Osteocyte (in vitro differentiated cells): ENCODE measurements at places on chromosomes 1 and 21. TPM values are rescaled to one million over a fixed set of nuclear protein-coding genes. Genes with fewer than 3 reads are reported as not detected.
A peak's percentile ranks its signal among the peaks of the same experiment; 100 is the strongest.

DNA sequence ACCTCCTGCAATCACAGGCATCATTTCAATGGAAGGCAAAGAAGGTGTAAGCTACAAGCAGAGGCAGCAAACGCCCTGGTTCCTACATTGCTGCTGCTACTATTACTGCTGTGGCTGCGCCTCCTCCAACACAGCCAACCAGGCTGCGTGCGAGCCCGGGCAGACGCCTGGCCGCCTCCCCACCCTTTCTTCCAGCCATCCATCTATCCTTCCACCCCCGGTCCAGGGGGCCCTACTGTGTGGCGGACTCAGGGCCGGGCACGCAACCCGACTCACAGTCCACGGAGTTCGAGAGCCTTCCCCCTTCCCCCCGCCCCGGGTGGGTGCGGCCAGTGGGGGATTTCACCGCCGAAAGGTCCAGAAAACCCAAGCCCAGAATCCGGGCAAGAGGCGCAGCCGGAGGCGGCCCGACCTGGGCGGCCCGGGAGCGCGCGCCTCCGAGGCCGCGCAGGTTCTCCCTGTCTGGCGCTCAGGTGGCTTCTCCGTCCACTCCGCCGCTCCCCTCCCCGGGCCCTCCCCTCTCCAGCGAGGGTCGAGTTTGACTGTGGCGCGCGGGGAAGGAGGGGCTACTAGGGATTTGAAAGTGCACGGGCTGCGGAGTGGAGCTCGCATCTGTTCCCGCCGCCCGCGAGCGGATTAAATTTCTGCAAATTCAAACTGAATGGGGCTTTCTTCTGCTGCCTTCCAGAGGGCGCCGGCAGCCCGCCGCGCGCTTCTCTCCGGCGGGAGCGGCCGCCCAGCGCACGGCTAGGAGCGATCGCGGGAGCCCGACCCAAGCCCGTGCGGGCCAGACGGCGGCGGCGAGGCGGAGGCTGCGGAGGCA is at the start of gene HUNK:
TSS of gene HUNK (plus strand) at position 569 of the 823 bp plus-strand sequence. CDS start 655 bp downstream, outside the sequence.
- peaks cover 14% of the 10 kb centered on the region for H3K27me3 ChIP-seq
- no peak for DNase-seq
- no peaks in the 10 kb centered on the region for H3K36me3 ChIP-seq

GRCh38 chr1:197171531-197171930 is 25.1 kb upstream of the ASPM start:
- peaks cover 38% of the 10 kb centered on the region for H3K36me3 ChIP-seq
- H3K4me1 ChIP-seq = no peaks in the 10 kb centered on the region
- no peaks in the 10 kb centered on the region for H3K27me3 ChIP-seq
- no peak overlapping the region for H3K27ac ChIP-seq

DNA sequence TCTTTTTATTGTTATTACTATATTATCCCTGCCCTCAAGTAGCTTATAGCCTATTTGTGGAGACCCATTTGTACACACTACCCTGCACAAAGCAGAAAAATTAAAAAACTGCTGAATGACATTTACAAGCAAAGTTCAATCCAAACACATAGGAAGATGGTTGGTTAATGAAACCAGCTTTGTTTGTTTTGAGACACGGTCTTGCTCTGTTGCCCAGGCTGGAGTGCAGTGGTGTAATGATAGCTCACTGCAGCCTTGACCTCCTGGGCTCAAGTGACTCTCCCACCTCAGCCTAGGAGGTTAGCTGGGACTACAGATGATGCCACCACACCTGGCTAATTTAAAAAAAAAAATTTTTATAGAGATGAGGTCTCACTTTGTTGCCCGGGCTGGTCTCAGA is 31.6 kb downstream of the TGFB2 start:
- H3K27me3 ChIP-seq = no peaks in the 10 kb centered on the region
- H3K4me1 ChIP-seq = peaks cover 86% of the 10 kb centered on the region
- H3K4me3 ChIP-seq = no peak overlapping the region
- H3K27ac ChIP-seq = peak overlapping the region; percentile 85
- peaks cover 5% of the 10 kb centered on the region for H3K36me3 ChIP-seq

DNA sequence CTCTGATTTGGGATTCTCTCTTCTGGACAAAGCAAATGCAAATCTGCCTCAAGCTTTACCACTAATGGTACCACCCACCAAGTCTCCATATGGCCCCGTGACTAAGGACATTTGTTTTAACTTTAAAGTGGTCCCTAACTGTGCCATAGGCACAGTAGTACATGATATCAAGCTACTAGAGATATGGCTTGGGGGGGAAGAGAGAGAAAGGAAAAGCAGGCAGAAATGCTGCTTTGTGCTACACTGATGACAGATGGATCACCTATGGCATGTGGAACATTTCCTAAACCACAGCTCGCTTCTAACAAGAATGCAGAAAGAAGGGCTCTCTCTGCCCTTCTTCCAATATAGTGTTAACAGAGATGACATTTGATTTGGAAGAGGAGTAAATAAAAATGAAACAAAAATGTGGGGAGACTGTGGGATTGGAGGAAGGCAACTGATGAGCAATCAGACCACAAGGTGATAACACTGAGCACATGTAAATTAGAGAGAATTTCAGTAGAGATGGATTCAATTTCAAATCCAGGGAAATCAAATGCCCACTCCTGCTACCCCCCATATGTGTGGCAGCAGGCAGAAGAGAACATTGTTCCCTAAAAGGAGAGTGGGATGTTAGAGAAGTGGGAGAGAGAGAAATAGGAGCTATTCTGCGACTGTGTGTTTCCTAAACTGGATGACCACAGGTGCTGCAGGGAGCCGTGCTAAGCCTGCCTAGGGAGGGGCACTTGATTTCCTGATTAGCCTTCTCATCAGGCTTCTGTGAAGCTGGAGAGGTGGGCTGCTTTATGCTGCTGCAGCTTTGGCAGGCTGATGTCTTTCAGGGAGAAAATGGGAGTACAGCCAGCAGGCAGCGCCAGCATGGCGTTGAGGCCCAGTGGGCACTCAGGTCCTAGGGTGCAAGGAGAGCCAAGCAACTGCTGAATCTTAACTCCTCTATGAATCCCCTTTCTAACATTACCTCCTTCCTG is 75.3 kb downstream of the ZNF648 start:
- no peak overlapping the region for H3K27ac ChIP-seq
- no peak overlapping the region for H3K4me3 ChIP-seq
- no peak for DNase-seq
- H3K27me3 ChIP-seq = no peaks in the 10 kb centered on the region

GRCh38 chr1:93845538-93846205 is 33.3 kb downstream of the DNTTIP2 start:
- no peaks in the 10 kb centered on the region for H3K27me3 ChIP-seq
- H3K27ac ChIP-seq = peak overlapping the region; percentile 96
- peak overlapping the region; percentile 97 for H3K4me3 ChIP-seq
- no peak for DNase-seq
- H3K36me3 ChIP-seq = no peaks in the 10 kb centered on the region
- H3K4me1 ChIP-seq = peaks cover 19% of the 10 kb centered on the region

GRCh38 chr1:61337441-61337951 is 255.1 kb downstream of the NFIA start:
- H3K4me1 ChIP-seq = peaks cover 36% of the 10 kb centered on the region
- H3K27ac ChIP-seq = peak overlapping the region; percentile 95
- DNase-seq = no peak
- peak overlapping the region; percentile 62 for H3K4me3 ChIP-seq
- peaks cover 3% of the 10 kb centered on the region for H3K36me3 ChIP-seq
- no peaks in the 10 kb centered on the region for H3K27me3 ChIP-seq

DNA sequence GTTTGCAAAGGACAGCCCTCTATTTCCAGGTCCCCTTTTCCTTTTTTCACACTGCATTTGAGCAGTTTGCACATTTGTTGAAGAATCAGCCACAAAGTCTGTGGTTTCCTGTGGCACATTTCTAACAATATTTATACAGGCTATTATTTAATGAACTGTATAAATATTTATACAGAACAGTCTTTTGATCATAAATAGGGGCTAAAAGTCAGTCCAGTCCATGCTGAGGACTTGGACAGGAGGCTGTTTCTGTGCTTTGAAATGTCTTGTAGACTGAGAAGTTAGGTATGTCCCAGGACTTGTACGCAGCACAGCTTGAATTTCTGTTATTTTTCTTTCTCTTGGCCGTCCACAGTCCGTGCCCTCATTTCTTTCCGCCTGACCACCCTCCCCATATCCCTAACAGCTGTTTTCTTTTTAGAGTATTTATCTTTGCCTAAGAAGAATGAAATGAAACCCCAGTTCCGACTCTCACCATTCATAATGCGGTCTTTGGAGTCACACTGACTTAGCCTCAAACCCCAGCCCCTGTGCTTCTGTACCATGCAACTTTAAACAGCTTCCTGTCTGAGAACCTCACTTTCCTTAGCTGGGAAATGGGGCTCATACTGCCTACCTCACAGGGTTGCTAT is 19.7 kb downstream of the FGGY start:
- peaks cover 42% of the 10 kb centered on the region for H3K27me3 ChIP-seq
- peaks cover 36% of the 10 kb centered on the region for H3K4me1 ChIP-seq
- peak overlapping the region; percentile 12 for H3K4me3 ChIP-seq

DNA sequence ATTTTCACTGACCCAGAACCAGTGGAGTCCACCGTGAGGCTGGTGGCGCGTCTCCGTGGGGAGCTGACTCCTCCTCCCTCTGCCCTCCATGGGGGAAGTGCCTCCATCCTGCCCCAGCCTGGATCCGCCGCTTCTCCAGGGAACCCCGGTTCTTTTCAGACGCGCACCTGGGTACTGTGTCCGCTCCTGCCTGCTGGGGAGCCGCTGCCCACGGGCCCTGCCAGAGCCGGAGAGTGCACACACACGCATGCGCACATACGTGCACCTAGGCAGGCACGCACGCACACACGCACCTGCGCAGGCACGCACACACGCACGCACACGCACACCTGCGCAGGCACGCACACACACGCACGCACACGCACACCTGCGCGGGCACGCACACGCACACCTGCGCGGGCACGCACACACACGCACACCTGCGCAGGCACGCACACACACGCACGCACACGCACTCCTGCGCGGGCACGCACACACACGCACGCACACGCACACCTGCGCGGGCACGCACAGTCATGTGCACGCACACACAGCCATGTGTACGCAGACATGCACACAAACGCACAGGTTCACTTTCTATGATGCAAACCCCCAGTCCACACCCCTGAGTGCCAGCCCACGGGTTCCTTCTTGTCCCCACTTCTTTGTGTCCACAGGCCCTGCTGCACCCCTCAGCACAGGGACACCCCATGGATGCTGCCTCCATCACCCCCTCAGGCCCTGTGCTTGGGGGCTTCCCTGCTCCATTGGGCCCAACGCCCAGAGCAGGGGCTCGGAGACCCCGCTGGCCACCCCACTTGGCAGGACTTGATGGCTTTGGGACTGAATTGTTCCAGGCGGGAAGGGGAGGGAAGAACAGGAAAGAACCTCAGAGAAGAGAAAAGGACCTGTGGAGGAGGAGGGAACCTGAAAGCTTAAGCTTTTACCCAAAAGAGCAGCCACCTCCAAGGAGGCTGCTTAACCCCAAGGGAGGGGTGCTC is 42.7 kb downstream of the MORN1 start:
- no peak for DNase-seq
- H3K27ac ChIP-seq = no peak overlapping the region
- H3K36me3 ChIP-seq = no peaks in the 10 kb centered on the region
- H3K4me3 ChIP-seq = no peak overlapping the region
- H3K27me3 ChIP-seq = no peaks in the 10 kb centered on the region

GRCh38 chr1:84019217-84019616 is 20.3 kb upstream of the TTLL7 start:
- no peak for DNase-seq
- peaks cover 39% of the 10 kb centered on the region for H3K27me3 ChIP-seq
- H3K36me3 ChIP-seq = no peaks in the 10 kb centered on the region
- H3K4me3 ChIP-seq = no peak overlapping the region
- H3K4me1 ChIP-seq = no peaks in the 10 kb centered on the region

DNA sequence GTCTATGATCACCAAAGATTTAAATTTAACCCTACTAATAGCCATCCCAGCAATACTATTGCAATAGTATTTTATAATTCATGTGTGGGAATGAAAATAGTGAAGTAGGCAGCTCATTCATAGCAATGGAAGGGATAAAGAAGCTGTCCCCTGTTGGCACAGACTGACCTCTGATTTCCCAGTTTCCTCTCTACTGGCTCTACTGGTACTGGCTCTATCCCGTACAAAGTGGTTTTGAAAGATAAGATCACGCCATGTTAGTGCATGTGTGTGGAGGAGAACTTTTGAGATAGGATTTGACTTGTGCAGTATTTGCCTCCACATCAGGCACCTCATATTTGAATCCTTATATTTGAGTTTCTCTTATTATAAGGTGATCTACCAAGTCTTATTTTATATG is 227.3 kb upstream of the ADGRL2 start:
- H3K36me3 ChIP-seq = no peaks in the 10 kb centered on the region
- no peaks in the 10 kb centered on the region for H3K4me1 ChIP-seq
- DNase-seq = no peak
- no peak overlapping the region for H3K4me3 ChIP-seq
- H3K27me3 ChIP-seq = no peaks in the 10 kb centered on the region

DNA sequence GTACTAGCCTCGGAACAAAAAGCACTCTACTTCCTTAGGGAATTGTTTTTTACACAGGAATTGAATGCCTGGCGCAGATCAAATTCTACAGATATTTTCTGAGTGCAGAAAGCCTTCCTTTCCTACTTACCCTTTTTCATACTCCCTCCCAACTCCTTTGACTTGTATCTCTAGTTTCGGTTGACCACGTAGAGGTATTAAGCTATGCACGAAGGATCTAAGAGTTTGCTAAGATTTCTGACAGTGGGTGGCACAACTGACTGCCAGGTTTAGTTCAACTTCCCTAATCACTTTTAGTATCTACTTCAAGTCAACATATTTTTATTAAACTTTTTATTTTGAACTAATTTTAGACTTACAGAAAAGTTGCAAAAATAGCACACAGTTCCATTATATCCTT is 5.0 kb downstream of the TOR1AIP2 start:
- no peak overlapping the region for H3K27ac ChIP-seq
- no peak overlapping the region for H3K4me3 ChIP-seq
- H3K27me3 ChIP-seq = no peaks in the 10 kb centered on the region
- no peak for DNase-seq
- H3K36me3 ChIP-seq = peaks cover 30% of the 10 kb centered on the region

DNA sequence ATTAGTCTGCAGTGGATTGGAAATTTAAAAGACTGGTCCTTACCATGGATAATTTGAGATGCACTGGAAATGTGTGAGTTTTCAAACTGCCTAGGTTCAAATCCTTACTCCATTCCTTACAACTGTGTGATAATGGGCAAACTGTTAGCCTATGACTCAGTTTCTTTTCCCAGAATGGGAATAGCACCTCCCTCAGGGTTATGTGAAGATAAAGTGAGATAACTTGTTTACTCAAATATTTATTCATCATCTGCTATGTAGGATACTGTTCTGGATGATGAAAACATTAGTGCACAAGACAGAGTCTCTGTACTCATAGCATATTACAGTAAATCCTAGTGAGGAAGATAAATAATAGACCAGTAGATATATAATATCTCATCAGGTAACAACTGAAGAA is 28.6 kb downstream of the LRIG2 start:
- H3K27me3 ChIP-seq = no peaks in the 10 kb centered on the region
- no peak overlapping the region for H3K4me3 ChIP-seq
- no peaks in the 10 kb centered on the region for H3K4me1 ChIP-seq
- H3K36me3 ChIP-seq = peaks cover 49% of the 10 kb centered on the region

GRCh38 chr1:3331564-3331963 is 122.9 kb upstream of the ARHGEF16 start:
- peaks cover 6% of the 10 kb centered on the region for H3K4me1 ChIP-seq
- H3K36me3 ChIP-seq = no peaks in the 10 kb centered on the region
- DNase-seq = no peak
- no peak overlapping the region for H3K27ac ChIP-seq
- H3K27me3 ChIP-seq = peaks cover 9% of the 10 kb centered on the region
- H3K4me3 ChIP-seq = no peak overlapping the region

The DNALI1 gene
- 9.4 and 10.5 TPM in 2 replicates for total RNA-seq

The VN1R5 gene
- not detected in 2 replicates for total RNA-seq

The PKNOX1 gene
- total RNA-seq = 12.2 and 14.2 TPM in 2 replicates

The FAM167B gene
- 2.7 and 2.8 TPM in 2 replicates for total RNA-seq

The GJA9 gene
- not detected in 2 replicates for total RNA-seq

The NFASC gene
- 0.13 TPM in 1 of 2 replicates, not detected in the other for total RNA-seq

The KCNJ10 gene
- total RNA-seq = not detected in 2 replicates
